Neural progenitor cell (in vitro differentiated cells): ENCODE measurements at places on chromosomes 16 and 17. TPM values are rescaled to one million over a fixed set of nuclear protein-coding genes. Genes with fewer than 3 reads are reported as not detected.

GRCh38 chr16:88993166-88993761, 16.3 kb upstream of the CBFA2T3 start:
- H3K27ac ChIP-seq: no peak overlapping the region
- H3K27me3 ChIP-seq: no peaks in the 10 kb centered on the region
- DNase-seq: peak; percentile 55
- H3K4me3 ChIP-seq: no peak overlapping the region
- H3K36me3 ChIP-seq: no peaks in the 10 kb centered on the region
- H3K4me1 ChIP-seq: peaks cover 19% of the 10 kb centered on the region

GRCh38 chr17:50359005-50359699, 13.2 kb downstream of the XYLT2 start:
- no peaks in the 10 kb centered on the region for H3K27me3 ChIP-seq
- no peak overlapping the region for H3K4me3 ChIP-seq
- H3K4me1 ChIP-seq: peaks cover 14% of the 10 kb centered on the region

HSD17B1 gene
- 2.2 and 2.6 TPM in 2 replicates for total RNA-seq

ST6GALNAC1 gene
- total RNA-seq: not detected in 2 replicates

CNTD1 gene
- total RNA-seq: 0.06 TPM in 1 of 2 replicates, not detected in the other

GRCh38 chr17:15274017-15274416, 8.9 kb upstream of the PMP22 start:
- H3K27me3 ChIP-seq: peaks cover 6% of the 10 kb centered on the region
- H3K36me3 ChIP-seq: no peaks in the 10 kb centered on the region
- no peak overlapping the region for H3K4me3 ChIP-seq
- H3K4me1 ChIP-seq: peaks cover 7% of the 10 kb centered on the region

MT1B gene
- not detected in 2 replicates for total RNA-seq

PPP1R1B gene
- 0.90 TPM in 1 of 2 replicates, not detected in the other for total RNA-seq

HEATR9 gene
- total RNA-seq: not detected in 2 replicates

- no peaks in the 10 kb centered on the region for H3K27me3 ChIP-seq
- H3K36me3 ChIP-seq: no peaks in the 10 kb centered on the region
- no peak overlapping the region for H3K4me3 ChIP-seq
- H3K4me1 ChIP-seq: peaks cover 30% of the 10 kb centered on the region
Measured at GRCh38 chr17:77320044-77320440, 179.3 kb downstream of the SEC14L1 start.

DNA sequence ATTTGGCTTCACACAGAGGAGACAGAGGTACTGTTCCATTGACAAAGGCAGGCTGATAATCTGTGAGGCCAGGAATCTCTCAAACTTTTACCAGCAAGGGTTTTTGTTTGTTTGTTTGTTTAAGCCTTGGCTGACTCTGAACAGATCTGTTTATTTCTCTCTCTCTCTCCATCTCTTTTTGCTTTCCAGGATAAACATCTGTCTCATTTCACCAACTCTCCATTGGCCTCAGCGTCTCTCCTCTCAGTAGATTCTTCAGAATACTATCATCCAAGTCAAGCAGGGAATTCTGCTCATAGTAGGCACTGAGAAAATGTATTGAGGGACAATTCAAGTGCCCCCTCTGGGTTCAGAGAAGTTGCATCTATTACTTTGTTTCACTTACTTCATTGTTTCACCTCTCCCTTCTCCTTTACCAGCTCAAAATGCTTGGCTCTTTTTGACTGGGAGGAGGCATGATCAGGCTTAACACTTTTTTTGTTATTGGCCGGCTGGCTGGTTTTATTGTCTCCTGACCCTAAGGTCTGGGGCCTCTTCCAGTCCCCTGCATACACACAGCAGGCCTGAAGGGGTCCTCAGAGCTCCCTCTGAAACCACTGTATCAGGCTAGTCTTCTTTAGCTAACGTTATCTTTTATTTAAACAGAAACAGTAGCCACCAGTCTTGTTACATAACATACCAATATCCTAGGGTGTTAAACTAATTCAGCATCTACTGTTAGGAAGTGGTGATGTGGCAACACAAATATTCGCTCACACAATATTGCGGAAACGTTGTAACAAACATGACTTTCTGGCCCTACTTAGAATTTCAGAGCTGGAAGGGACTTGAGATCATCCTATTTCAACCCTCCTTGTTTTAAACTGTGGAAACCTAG, 2.0 kb upstream of the YPEL2 start:
- peak; percentile 93 for DNase-seq
- H3K4me1 ChIP-seq: peaks cover 47% of the 10 kb centered on the region
- no peaks in the 10 kb centered on the region for H3K36me3 ChIP-seq
- H3K27ac ChIP-seq: peak overlapping the region; percentile 94
- H3K27me3 ChIP-seq: peaks cover 19% of the 10 kb centered on the region
- H3K4me3 ChIP-seq: peak overlapping the region; percentile 18

DNA sequence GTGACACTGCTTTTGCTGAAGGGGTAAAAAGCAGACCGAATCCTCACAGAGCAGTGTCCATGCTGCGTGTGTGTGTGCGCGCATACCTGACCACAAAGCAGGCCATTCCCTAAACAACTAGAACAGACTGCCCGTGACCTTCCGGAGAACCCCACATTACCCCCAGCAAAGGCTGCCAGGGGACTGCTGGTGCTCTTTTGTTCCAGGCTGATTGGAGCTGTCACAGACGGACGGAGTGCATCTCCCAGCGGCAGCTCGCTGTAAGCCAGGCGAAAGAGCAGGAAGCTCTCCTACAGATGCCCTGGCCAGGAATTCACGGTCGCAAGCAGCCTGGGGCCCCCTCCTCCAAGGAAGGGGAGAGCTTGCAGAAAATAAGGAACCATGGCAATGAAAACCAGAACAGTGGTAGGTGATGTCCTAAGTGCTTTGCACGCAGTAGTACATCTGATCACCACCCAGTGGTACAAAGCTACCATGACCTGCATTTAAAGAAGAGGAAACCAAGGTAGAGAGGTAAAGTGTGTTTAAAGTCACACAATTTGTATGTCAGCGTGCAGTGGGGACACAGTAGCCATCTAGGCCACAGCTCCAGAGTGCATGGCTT, 153.4 kb upstream of the DYNLRB2 start:
- peaks cover 22% of the 10 kb centered on the region for H3K4me1 ChIP-seq
- no peak for DNase-seq
- H3K4me3 ChIP-seq: no peak overlapping the region
- H3K27me3 ChIP-seq: no peaks in the 10 kb centered on the region

GRCh38 chr16:46756772-46757171, 8.6 kb upstream of the MYLK3 start:
- no peak overlapping the region for H3K27ac ChIP-seq
- no peaks in the 10 kb centered on the region for H3K27me3 ChIP-seq
- no peak for DNase-seq
- peaks cover 6% of the 10 kb centered on the region for H3K4me1 ChIP-seq

KRTAP4-5 gene
- total RNA-seq: not detected in 2 replicates

SDR42E1 gene
- 0.12 and 0.37 TPM in 2 replicates for total RNA-seq

SPATA22 gene
- not detected in 2 replicates for total RNA-seq

GRCh38 chr16:73615071-73615940, 567.4 kb upstream of the ZFHX3 start:
- H3K36me3 ChIP-seq: no peaks in the 10 kb centered on the region
- no peak for DNase-seq

CD79B gene
- total RNA-seq: 1.6 TPM in 1 of 2 replicates, not detected in the other

DNA sequence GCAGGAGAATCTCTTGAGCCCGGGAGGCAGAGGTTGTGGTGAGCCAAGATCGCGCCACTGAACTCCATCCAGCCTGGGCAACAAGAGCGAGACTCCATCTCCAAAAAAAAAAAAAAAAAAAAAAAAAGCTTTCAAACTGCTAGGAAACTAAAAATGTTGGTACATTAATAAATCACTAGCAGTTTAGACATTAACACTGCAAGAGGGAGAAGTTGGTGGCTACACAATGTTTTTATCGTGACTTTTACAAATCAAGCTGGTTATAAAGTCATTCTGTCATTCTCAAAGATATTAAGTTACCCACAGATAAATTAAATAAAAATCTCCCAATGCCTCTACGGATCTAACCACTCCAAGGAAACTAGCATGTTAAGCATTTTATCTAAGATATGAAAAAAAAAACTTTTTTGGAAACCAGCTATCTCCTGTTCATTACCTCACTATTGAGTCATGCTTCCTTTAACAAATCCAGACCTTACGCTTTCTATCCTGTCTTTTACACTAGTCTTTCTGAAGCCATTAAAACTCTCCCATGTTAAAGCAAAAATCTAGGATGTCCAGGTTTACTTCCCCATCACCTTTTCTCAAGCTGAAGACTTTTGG, 85.9 kb upstream of the SMURF2 start:
- DNase-seq: no peak
- no peaks in the 10 kb centered on the region for H3K36me3 ChIP-seq
- H3K27me3 ChIP-seq: no peaks in the 10 kb centered on the region
- H3K4me1 ChIP-seq: no peaks in the 10 kb centered on the region
- no peak overlapping the region for H3K27ac ChIP-seq

DNA sequence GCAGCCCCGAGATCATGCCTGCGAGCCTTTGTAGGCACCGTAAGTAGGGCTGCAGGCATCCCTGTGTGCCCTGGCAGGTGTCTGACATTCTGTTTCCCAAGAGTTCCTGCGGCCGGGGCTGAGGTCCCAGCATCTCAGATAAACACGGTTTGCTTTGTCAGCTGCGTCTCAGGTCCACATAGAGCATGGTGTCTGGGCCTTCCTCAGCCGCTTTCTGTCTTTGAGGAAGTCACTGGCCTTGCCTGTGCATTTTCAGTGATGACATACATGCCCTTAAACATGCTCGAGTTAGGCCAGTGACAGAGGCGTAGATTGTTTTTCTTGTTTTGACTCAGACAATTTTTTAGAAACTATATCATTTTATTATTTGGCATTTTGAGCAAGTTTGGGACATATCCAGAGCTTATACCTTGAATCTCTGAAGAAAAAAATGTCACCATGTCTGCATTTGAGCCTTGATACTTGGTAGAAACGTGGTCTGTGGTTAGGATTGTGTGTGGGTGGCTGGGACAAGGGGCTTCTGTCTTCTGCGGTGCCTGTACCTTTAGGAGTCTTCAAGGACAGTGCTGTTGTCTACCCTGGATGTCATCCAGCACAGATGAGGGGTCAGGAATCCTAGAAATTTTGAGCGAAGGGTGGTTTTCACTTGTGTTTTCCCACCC, 105.8 kb downstream of the SNX29 start:
- no peaks in the 10 kb centered on the region for H3K36me3 ChIP-seq
- H3K4me3 ChIP-seq: no peak overlapping the region
- no peak for DNase-seq
- H3K27ac ChIP-seq: no peak overlapping the region
- peaks cover 3% of the 10 kb centered on the region for H3K4me1 ChIP-seq

GRCh38 chr17:29238133-29238850, 8.4 kb upstream of the CRYBA1 start:
- H3K36me3 ChIP-seq: no peaks in the 10 kb centered on the region
- peaks cover 19% of the 10 kb centered on the region for H3K4me1 ChIP-seq
- H3K27ac ChIP-seq: no peak overlapping the region

GRCh38 chr16:71840052-71840451, 5.7 kb upstream of the ATXN1L start:
- no peaks in the 10 kb centered on the region for H3K36me3 ChIP-seq
- no peak overlapping the region for H3K4me3 ChIP-seq
- H3K4me1 ChIP-seq: no peaks in the 10 kb centered on the region
- no peaks in the 10 kb centered on the region for H3K27me3 ChIP-seq
- DNase-seq: no peak
- H3K27ac ChIP-seq: no peak overlapping the region

WIPF2 gene
- total RNA-seq: 6.8 and 9.3 TPM in 2 replicates

- no peaks in the 10 kb centered on the region for H3K27me3 ChIP-seq
- H3K27ac ChIP-seq: no peak overlapping the region
- H3K4me1 ChIP-seq: no peaks in the 10 kb centered on the region
Measured at GRCh38 chr17:51590071-51590656, 329.8 kb downstream of the UTP18 start.

BRD7 gene
- total RNA-seq: 112 and 164 TPM in 2 replicates

DNA sequence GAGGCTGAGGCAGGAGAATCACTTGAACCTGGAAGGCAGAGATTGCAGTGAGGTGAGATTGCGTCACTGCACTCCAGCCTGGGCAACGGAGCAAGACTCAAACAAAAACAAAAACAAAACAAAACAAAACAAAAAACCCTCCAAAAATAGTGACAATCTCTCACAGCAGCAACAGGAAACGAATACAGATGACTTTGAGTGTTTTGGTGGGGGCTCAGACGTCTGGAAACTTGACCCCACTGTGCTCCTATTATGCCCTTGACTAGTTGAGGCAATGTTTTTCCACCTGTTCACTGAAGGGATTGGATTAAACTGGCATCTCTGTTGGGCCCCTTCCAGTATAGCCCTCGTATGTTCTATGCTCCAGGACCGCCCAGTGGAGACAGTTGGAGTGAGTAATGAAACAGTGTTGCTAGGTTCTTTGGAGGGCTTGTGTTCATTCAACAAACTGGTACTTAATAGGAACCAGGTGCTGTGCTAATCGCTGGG, 167.0 kb downstream of the UTP18 start:
- no peak for DNase-seq
- H3K4me3 ChIP-seq: no peak overlapping the region
- no peak overlapping the region for H3K27ac ChIP-seq
- no peaks in the 10 kb centered on the region for H3K36me3 ChIP-seq
- no peaks in the 10 kb centered on the region for H3K4me1 ChIP-seq

GRCh38 chr16:4435337-4436067, 9.8 kb downstream of the DNAJA3 start:
- no peak overlapping the region for H3K4me3 ChIP-seq
- no peaks in the 10 kb centered on the region for H3K4me1 ChIP-seq
- no peak for DNase-seq

C16orf89 gene
- 0.37 and 1.0 TPM in 2 replicates for total RNA-seq

GRCh38 chr17:69117855-69118784, 23.6 kb downstream of the ABCA6 start:
- no peaks in the 10 kb centered on the region for H3K4me1 ChIP-seq
- H3K27me3 ChIP-seq: no peaks in the 10 kb centered on the region
- no peak for DNase-seq

- H3K27me3 ChIP-seq: no peaks in the 10 kb centered on the region
- DNase-seq: no peak
- H3K4me1 ChIP-seq: peaks cover 11% of the 10 kb centered on the region
- no peaks in the 10 kb centered on the region for H3K36me3 ChIP-seq
Measured at GRCh38 chr17:79939094-79939435, 96.6 kb downstream of the TBC1D16 start.

DNA sequence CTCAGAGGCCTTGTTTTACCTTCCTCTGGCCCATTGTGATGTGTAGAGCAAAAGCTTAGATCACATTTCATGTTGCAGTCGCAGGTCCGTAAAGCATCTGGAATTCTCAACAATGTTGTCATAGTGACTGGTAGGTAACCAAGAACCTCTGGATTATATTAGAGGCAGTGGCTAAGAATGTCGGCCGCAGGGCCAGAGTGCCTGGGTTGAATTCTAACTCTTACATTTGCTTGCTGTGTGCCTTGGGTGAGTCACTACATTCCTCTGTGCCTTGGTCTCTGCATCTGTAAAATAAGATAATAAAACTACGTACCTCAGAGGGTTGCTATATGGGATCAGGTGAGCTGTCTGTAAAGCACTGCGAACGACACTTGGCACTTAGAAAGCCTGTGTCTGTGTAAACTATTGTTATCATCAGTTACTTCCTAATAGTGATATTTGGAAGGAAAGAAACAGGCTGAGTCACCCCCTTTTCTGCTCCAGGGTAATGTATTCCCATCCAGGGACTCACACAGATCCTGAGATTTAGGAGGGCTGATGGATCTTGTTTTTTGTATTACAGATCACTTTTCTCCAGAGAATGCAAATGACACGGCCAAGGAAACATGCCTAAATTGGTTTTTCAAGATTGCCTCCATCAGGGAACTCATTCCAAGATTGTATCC, 52.2 kb downstream of the VPS35L start:
- H3K27ac ChIP-seq: no peak overlapping the region
- no peaks in the 10 kb centered on the region for H3K4me1 ChIP-seq
- no peaks in the 10 kb centered on the region for H3K27me3 ChIP-seq
- H3K36me3 ChIP-seq: no peaks in the 10 kb centered on the region
- no peak for DNase-seq

- no peak for DNase-seq
- no peaks in the 10 kb centered on the region for H3K27me3 ChIP-seq
- peaks cover 20% of the 10 kb centered on the region for H3K4me1 ChIP-seq
- no peaks in the 10 kb centered on the region for H3K36me3 ChIP-seq
- H3K27ac ChIP-seq: no peak within 1 kb of the TSS
Measured at GRCh38 chr17:6755731-6756184, at the start of gene XAF1. Gene XAF1, plus strand, starts transcription at chr17:6756046. Its CDS starts 33 bp downstream, at chr17:6756079.
